ENCODE measurements at places on chromosomes 3 and 15.

GRCh38 chr3:12159227-12159601 is 502 bp upstream of the TIMP4 start:
- DNase-seq: peak; percentile 9

DNA sequence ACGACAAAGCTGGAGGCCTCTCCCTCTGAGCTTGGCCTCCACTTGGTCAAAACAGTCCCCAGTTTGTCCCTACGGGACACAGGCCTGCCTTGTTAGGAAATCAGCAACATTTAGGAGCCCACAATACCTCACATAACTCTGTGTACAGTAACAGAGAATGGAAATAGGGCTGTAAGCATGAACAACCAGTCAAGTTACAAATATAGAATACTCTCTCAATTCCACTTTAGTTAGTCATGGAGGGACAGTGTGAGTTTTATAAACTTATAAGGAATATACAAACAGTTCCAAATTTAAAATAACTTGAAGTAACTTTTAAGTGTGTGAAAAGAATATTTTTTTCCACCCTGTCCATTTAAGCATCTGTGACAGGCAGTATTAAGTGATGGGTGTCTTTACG is 129.4 kb downstream of the PGPEP1L start:
- DNase-seq: no peak

DNA sequence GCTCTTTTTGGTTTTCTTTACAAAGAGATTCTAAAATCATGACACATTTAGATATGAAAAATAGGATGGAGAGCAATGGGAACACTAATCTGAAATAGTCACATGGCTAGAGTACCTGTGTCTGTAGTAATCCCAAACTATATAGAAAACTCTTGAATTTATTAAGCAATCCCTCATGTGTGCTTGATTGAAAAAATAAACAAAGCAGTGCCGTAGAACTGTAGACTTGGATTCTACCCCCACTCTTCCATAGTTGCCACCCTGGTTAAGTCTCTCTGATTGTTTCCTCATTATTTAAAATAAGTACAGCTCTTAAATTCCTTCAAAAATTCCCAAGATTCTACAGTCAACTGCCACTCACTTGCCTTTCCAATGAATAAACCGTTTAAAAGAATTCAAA is 58.9 kb upstream of the ACTC1 start:
- DNase-seq: no peak

GRCh38 chr3:13654330-13655060 is 105.6 kb downstream of the FBLN2 start:
- no peak for DNase-seq

- no peak for DNase-seq
Observed at GRCh38 chr3:100993309-100993708, at the start of gene ABI3BP. TSS of gene ABI3BP (minus strand) at chr3:100993421. CDS start at chr3:100993384, 37 bp downstream.

DNA sequence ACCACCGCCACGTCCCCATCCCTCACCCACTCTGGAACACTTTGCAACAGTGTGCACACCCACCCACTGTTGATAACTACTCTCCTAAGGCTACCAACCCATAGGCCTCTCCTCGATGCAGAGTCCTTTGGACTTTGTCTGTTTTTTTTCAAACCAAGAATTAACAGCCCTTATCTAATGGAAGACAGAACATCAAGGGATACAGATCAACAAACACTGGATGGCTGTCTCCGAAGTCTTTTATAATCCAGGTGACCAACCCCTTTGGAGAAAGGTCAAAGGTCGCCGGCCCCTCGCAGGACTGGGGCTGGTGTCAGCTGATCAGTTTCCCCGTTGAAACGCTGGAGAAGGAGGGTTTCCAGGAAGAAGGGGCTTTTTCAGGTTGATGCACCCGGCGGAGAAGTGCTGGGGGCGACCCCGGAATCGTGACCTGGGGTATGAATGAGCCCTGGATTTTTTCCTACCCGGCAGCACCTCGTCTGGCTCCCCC is 532 bp downstream of the B4GALT4 start:
- DNase-seq: peak; percentile 36

DNA sequence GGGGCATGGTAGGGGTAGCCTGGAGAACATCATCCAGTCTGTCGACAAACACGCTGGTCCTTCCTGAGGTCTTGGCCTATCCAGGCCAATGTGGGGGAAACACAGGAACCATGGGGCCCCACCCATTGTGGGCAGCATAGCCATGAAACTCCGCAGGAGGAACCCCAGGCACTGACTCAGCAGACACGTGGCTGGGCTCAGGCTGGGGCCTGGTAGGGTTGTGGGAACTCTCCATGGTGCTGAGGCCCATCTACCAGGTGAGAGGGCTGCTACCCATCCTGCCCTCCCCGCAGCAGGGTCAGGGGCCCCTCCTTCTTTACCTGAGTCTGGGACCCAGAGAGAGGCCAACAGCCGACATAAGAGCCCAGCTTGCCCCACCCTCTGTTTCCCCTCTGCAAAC is 22.6 kb upstream of the CACNA2D2 start:
- DNase-seq: no peak

DNA sequence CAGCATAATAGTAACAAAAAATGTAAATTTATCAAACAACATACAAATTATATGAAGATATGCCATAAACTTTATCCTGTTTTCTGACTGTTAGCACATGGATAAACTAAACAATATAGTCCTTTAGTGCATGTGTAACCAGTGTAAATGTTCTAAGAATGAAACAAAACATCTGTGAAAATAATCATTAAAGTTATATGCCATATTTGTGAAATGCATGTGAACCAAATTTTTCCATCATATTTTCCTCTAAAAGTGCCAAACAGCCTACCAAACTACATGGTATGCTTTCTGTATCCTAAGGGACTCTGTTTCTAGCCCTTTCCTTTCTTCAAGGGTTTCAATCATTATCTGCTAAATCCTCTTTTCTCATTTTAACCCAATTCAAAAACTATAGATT is 23.9 kb upstream of the RSL24D1 start:
- no peak for DNase-seq

- DNase-seq: no peak
Observed at GRCh38 chr3:62870321-62870720, 4.9 kb downstream of the CADPS start.

DNA sequence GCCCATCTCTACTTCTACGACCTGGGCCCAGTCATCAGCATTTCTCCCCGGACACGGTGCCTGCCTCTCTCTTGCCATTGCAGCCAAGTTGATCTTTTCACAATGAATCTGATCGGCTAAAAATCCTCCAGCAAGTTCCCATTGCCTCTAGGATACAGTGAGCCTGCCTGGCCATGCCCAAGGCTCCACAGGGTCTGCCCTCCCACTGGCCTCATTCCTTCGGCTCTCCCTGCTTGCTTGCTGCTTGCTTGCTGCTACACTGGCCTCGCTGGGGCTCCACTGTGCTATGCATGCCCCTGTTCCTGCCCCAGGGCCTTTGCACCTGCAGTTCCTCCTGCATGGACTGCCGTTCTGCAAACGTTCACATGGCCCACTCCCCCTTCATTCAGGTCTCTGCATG is 2.0 kb downstream of the ABTB1 start:
- DNase-seq: no peak

DNA sequence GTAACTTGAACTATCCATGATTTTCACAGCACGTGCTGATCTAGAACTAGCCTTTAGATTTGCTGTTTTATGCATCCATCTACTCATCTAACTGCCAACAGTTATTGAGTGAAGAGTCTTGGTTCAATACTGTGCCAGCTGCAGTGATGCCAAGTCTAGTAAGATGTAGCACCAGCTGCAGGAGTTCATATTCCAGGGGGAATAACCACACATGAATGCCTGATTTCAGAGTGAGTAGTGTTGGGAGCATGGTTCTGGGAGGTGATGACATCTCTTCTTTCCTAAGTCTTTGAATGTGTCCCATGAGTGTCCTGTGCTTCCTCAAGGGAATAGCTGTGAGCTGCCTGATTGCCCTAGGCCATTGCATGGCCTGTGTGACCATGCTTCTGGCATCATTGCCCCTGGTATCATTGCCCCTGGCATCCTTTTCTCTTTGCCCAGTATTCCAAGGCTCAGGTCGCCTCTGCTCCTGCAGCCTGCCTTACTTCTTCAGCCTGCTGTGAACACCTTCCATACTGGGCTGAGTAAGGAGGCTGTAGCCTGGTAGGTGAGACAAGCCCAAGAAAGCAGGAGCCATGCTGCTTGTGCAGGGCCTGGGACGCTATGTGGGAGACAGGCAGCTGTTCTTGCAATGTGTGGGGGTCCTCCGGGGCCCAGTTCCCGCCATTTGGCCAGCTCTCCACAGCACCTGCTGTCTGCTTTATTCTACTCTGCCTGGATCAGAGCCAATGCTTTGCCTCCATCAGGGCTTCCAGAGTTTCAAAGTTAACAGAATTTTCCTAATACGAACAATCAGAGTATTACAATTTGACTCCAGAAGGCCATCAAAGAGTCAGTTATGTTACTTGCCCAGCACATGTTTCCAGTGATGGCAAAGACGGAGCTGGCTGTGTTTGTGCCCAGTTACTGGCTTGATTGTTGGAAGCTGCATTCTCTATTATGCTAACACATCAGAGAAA is 73.2 kb downstream of the CLSTN2 start:
- no peak for DNase-seq

GRCh38 chr15:64547275-64547674 is 86.9 kb downstream of the ZNF609 start:
- DNase-seq: no peak

DNA sequence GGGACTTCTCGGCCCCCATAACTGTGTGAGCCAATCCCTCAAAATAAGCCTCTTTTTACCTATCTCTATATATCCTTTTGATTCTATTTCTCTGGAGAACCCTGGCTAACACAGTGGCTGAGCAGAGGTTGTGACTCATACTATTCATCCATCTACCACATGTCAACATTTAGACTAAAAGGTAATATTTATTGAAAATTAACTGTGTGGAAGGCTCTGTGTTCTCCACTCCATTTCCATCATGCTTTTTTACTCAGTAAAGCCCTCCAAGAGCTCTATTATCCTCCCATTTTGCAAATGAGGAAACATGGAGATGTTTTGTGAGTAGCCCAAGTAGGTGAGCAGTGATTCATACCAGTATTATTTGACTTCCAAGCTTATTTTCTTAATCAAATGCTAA is 217.9 kb upstream of the DCBLD2 start:
- no peak for DNase-seq

GRCh38 chr3:81763001-81763400 is 1.6 kb upstream of the GBE1 start:
- DNase-seq: no peak

GRCh38 chr3:135598597-135598996 is 366.9 kb upstream of the PPP2R3A start:
- DNase-seq: no peak

GRCh38 chr15:23642413-23643044 is 5.1 kb downstream of the MAGEL2 start:
- DNase-seq: peak; percentile 60

- no peak for DNase-seq
Observed at GRCh38 chr3:133753107-133753778, 7.0 kb downstream of the TF start.

DNA sequence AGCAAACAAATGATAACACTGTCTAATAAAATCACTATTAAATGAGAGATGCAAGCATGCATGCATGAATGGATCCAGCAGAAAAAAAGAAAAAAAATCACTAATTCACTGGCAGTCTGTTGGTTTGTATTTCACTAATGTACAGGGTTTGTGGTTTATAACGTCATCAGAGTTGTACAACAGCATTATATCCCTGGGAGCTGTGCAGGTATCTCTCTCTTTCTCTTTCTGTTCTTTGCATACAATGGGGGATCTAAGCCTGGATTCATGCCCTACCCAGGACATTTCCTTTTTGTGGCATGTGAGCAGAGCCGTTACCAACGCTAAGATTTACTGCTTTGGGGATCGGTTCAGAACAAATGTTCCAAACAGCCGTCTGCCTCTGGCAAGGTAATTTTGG is 229.5 kb downstream of the SOX2 start:
- no peak for DNase-seq

DNA sequence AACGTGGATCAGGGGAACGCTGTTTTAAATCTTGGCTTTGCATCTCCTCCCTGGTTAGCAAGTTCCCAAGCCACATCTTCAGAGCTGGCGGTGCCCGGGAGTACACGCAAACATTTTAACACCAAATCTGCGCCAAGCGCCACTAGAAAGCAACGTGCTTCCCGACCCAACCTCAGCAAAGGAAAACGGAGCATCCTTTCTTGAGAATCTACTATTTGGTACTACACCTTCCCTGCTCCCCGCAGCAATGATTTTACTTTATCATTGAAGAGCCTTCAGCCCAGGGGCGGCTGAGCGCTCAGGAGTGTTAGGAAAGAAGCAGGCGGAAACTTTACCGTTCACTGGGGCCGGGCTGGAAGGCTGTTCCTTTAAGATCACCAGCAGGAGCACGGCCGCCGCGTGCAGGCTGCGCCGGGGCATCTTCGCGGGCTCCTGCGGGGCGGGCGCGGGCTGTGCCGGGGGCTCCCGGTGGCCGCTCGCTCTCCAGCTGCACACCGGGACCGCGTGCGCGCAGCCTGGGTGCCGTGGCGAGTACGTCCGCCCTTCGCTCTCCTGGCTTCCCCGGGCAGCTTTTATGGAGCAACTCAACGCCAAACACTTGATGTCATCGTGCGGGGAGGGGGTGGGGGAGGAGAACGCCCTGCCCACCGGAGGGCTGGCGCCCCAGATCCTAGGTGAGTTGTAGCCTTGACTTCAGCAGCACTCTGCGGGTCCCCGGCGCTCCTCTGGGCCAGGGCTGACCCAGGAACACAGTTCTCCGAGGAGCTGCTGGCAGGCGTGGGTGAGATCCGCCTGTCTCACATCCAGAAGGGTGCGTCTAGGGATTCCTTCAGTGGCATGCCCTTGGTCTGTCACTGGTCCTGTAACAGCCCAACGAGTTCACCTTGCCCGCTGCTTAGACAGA is at the start of gene CA12:
TSS of gene CA12 (minus strand) at position 546 of the 904 bp plus-strand sequence. CDS start at position 420, 126 bp downstream.
- DNase-seq: no peak

All from NCI-H2227 treated with DMSO at 0.1 percent for 48 hours (cell line).